ENCODE measurements at places on chromosomes 4 and X. TPM values are rescaled to one million over a fixed set of nuclear protein-coding genes. Genes with fewer than 3 reads are reported as not detected.

DNA sequence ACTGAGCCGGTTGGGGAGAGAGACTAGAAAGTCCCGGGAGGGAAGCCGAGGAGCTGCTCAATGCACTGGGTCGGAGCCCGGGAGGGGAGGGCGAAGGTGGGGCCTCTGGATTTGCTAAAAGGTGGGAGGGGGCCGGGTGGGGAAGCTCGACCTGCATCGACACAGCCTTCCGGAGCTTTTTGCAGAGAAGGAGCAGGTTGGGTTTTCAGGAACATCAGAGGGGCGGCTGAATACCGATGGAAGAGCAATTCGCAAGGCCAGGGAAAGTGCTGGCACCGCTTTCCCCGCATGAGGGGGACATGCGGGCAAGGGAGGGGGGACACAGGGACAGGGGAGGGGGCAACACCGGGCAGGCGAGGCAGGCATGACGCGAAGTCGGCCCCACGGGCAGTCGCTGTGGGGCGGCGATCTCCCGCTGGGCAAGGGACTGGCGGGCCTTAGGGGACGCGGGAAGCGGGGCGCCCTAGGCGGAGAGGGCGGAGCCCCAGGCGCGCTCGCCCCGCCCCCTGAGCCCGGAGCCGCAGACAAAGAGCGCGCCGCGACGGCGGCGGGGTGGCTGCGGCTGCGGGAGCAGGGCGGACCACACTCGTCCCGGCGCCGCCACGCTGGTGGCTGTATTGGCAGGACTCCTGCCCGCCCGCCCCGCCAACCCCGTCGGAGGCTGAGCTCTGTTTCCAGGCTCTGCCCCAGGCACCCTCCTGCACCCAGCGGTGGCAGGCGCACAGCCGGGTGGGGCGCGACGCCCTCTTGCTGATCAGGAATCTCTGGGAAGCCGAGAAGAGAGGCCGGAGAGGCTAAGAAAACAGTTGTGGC is 11.6 kb downstream of the PDZD4 start:
- peak; percentile 34 for ATAC-seq

- ATAC-seq, result no peak
Measured at GRCh38 chrX:153853180-153853901, 23.0 kb upstream of the PDZD4 start.

The ARR3 gene
- not detected for total RNA-seq

DNA sequence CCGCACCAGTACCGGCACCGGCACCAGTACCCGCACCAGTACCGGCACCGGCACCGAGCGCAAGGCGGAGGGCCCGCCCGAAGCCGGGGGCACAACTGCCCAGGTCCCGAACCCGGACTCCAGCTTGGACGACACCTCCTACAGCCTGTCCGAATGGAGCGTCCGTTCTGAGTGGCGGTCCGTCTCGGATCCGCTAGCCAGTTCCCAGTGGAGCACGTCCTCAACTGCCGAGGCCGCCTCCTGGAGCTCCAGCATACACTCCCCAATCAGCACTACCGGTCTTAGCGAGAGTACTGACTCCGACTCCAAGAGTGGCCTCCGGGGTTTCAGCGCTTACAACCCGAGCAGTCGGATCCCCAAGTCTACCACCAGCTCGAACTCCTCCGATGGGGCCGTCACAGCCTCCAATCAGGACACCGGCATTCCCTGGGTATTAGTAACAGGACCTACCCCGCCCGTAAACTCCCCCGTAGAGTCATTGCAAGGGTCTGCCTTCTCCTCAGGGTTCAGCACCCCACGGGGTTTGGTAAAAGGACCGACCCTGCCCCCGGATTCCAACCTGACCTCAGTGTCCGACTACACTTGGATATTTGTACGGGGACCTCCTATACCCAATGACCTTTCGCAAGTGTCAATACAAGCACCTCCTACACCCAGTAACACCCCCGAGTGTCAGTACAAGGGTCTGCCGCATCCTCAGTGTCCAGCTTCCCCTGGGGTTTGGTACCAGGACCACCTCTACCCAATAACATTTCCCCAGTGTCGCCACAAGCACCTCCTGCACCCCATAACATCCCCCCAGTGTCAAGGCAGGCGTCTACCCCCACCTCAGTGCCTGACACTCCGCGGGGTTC is 721 bp upstream of the MAOA start:
- ATAC-seq, result peak; percentile 42

The TCEAL1 gene
- total RNA-seq, result 6.1 TPM

The CTAG1B gene
- not detected for total RNA-seq

DNA sequence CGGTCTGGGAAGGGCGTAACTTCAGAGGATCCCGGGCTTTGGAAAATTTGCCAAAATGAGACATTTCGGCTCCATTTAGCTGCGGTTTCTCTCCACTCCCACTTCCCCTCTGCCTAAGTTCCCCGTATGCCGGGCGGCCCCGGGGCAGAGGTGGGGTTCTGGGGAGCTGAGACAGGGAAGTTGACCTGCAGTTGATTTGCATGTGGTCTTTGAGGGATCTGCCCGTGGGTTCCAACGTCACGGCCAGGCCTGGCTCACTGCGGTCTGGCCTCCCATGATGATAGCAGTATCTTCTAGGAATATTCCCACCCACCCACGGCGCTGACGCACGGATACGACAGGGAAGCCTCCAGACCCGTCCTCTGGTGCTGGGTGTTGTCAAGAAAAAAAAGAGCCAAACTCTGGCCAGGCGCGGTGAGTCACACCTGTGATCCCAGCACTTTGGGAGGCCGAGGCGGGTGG is 27.3 kb upstream of the CRLF2 start:
- peak; percentile 45 for ATAC-seq

- no peak for ATAC-seq
Measured at GRCh38 chr4:140450352-140450751, 22.9 kb upstream of the CLGN start.

DNA sequence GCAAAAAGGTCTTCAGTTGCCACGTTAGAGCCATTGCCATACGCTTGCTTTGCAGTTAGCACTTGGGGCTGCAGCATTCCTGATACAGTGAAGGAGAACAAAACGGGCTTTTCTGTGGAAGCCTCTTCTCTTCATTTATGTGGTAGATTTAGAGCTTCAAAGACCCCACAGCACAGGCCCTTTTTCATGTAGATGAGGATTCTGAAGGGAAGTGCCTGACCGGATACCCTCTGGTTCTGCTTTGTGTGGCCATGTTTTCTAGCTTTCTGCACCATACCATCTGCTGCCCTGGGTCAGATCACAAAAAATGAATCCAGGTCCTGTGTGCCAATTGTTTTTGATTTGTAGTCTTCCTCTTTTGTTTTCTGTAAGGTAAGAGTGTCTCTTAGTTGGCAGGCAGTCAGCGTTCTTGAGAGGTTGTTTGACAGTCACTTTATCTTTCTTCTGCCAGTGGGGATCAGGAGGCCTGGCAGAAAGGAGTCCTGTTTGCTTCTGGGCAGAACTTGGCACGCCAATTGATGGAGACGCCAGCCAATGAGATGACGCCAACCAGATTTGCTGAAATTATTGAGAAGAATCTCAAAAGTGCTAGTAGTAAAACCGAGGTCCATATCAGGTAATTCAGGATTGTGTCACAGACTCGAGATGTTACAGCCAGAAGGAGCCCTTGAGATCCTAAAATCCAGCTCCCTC is 7.7 kb downstream of the LAP3 start:
- no peak for ATAC-seq

DNA sequence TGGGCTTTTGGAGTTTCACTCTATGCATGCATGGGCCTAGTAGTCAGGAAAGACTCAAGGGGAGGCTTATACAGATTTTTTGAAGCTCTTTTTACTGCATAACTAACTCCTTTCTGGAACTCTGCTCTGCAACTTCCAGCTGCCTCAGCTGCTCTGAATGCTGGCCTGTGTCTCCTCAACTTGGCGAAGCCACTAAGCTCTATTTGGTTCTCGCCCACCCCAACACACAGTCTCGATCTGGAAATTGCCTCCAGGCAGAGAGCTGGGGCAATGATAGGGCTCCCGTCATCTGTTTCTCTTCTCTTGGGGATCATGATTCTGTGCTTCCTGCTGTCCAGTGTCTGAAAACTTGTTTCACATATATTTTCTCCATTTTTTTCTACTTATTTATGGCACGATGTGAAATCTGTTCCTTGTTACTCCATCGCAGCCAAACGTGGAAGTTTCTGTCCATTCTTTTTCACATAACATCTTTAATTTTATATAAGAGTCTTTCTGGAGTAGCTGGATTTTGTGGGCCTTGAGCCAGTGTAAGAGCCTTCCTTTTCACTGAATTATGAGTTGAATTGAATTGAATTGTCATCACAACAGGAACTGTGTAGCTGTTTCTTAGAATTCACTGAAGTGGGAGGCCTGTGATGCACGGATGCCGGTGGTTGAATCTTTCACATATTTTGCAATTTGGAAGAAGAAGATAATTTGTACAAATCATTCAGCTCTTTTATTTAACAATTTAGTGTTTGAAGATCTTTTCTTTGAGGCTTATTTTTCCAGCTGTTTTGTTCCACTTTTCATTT is 9.0 kb downstream of the ZNF275 start:
- no peak for ATAC-seq

GRCh38 chr4:115489279-115489678 is 375.9 kb upstream of the NDST4 start:
- no peak for ATAC-seq

GRCh38 chr4:153014460-153014859 is 78.3 kb downstream of the FHDC1 start:
- no peak for ATAC-seq

The PRRG1 gene
- 6.9 TPM for total RNA-seq
